ENCODE measurements at places on chromosomes 12 and 14. TPM values are rescaled to one million over a fixed set of nuclear protein-coding genes. Genes with fewer than 3 reads are reported as not detected.

DNA sequence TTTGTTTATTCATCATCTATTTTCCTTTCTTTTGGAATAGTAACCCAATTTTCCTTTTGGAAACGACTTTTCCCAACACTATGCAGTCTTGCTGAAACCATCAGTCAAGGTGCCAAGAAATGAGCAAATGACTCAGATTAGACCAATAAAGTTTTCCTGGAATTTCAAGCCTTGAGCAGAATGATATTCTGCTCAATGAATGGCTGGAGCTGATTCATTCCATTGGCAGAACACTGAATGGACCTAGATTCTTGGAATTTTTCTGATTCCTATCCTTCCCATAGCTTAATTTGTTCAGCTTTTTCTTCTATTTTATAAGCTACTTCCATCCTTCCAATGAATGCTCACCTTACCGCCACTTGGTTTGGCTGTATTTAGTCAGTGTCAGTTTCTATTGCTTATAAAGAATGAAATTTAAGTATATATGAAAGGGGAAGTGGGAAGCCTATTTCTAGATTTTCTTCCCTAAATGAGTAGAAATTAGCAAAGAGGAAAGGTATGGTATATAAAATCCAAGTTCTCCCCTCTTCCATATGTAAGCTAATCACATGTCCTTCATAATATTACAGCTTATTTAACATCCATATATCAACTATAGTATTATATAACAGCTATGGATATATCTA, 89.0 kb downstream of the C14orf39 start:
- no peaks in the 10 kb centered on the region for H3K4me1 ChIP-seq
- no peak overlapping the region for H3K4me3 ChIP-seq
- H3K27ac ChIP-seq, result no peak overlapping the region
- H3K36me3 ChIP-seq, result no peaks in the 10 kb centered on the region

DNA sequence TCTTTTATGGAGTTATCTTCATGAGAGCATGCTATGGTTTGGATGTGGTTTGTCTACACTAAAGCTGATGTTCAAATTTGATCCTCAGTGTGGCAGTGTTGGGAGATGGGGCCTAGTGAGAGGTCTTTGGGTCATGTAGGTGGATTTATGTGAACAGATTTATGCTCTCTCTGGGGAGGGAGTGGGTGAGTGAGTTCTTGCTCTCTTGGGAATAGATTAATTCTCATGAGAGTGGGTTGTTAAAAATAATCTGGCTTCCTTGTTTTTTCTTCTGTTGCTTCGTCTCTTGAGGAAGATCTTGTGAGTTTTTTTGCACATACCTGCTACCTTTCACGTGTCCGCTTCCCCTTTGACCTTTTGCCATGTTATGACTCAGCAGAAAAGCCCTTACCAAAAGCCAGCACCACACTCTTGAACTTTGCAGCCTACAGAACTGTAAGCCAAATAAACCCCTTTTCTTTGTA, 20.5 kb downstream of the DERA start:
- no peak overlapping the region for H3K27ac ChIP-seq
- no peaks in the 10 kb centered on the region for H3K27me3 ChIP-seq
- H3K36me3 ChIP-seq, result no peaks in the 10 kb centered on the region
- no peak overlapping the region for H3K4me3 ChIP-seq
- peaks cover 3% of the 10 kb centered on the region for H3K4me1 ChIP-seq
- DNase-seq, result no peak

DNA sequence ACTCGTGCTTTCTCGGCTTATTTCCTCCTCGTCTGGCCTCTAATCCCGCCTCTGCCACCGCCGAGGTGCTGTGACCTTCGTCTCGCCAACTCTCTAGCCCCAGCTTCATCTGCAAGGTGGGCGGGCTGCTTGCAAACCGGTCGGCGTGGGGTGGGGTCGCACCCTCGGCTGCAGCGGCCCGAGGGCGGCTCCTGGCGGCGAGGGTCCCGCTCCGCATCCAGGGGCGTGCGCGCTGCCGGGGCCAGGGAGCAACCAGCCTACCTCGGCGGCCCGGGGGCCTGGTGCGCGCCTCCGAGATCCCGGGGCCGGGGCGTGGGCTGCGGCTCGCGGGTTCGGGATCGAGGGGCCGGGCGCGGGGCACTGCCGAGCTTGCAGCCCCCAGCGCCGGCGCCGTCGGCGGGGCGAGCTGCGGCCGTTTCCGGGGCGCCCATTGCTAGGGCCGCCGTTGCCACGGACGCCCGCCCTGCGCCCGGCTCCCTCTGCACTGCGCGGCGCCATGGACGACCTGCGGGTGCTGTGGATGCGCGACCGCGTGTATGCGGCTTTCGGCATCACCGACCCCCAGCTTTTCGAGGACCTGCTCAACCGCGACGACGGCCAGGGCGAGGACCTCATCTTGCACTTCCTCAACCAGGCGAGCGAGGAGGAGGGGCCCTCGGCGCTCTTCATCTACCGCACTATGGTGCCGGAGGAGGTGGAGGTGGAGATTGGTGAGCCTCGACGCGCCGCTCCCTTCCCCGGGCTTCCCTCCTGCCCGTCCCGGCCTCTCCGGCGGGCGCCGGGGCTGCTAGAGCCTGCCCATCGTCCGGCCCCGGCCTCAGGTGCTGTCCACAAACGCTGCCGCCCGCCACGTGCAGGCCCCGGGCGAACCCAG, at the start of gene DNAH10:
TSS of gene DNAH10 (plus strand) at position 461 of the 874 bp plus-strand sequence. CDS start at position 497, 36 bp downstream.
- H3K27me3 ChIP-seq, result no peaks in the 10 kb centered on the region
- no peak for DNase-seq
- peaks cover 9% of the 10 kb centered on the region for H3K36me3 ChIP-seq
- H3K4me1 ChIP-seq, result peaks cover 14% of the 10 kb centered on the region
- no peak within 1 kb of the TSS for H3K27ac ChIP-seq

DNA sequence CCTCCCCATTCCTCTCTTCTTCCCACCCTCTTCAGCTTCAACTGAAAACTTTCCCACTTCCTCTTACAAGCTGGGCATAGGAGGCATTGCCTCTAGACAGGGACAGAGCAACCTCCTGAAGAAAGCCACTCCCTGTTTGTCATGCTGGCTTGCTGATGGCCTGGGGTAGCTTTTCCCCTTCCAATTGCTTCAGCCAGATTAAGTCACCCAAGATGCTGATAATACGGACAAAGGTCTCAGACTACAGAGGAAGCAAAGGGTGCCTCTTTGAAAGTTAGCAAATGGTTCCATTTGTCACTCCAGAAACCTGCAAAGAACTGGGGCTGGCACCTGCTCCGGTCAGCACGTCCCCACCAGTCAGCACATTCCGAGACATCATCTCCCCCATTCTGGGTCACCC, 6.0 kb downstream of the KRT2 start:
- H3K27me3 ChIP-seq, result peaks cover 4% of the 10 kb centered on the region
- H3K4me1 ChIP-seq, result peaks cover 22% of the 10 kb centered on the region
- H3K27ac ChIP-seq, result no peak overlapping the region
- DNase-seq, result no peak

ISCU gene
- 146 TPM for total RNA-seq

DNA sequence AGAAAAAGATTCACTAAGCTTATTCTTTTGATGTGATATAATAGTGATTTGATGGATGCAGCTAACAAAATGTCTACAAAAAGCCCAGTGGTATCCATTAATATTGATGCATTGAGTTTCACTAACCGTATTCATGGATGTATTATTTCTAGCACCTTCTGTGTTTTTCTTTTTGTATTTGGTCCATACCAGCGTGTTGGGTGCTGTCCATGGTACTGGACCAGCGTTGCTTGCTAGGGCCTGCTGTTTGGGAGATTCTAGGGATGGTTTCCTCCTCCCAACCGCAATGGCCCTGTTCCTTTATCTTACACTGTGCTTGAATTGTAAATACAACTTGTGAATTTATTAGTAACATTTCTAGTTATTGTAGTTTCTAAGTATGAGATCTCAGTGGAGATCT, 31.7 kb downstream of the ANO4 start:
- H3K4me3 ChIP-seq, result no peak overlapping the region
- no peaks in the 10 kb centered on the region for H3K27me3 ChIP-seq
- no peak overlapping the region for H3K27ac ChIP-seq
- H3K4me1 ChIP-seq, result no peaks in the 10 kb centered on the region
- no peaks in the 10 kb centered on the region for H3K36me3 ChIP-seq
- no peak for DNase-seq

- peaks cover 4% of the 10 kb centered on the region for H3K4me1 ChIP-seq
- H3K4me3 ChIP-seq, result no peak overlapping the region
- H3K36me3 ChIP-seq, result no peaks in the 10 kb centered on the region
- no peaks in the 10 kb centered on the region for H3K27me3 ChIP-seq
These were observed 80.6 kb upstream of the GTF2A1 start for GRCh38 chr14:81301371-81301770.

DNA sequence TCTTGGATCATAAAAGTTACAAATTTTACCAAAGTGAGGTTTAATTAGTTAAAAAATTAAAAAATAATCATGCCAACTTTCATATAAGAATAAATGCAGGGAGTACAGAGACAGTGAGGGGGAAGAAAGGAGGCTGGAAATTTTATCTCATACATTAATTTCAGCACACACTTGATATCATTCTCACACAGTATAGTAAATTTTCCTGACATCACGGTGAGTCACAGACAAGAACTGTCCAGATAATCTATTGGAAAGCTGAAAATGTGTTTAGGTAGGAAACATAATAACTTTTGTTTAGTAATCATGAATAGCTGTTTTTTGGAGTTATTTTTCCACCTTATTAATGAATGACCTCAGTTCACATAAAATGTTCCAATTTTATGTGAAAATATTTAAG, 1204.8 kb downstream of the GALC start:
- no peak overlapping the region for H3K4me3 ChIP-seq
- H3K4me1 ChIP-seq, result no peaks in the 10 kb centered on the region
- no peak overlapping the region for H3K27ac ChIP-seq
- no peak for DNase-seq
- H3K36me3 ChIP-seq, result no peaks in the 10 kb centered on the region
- no peaks in the 10 kb centered on the region for H3K27me3 ChIP-seq

- peaks cover 5% of the 10 kb centered on the region for H3K4me1 ChIP-seq
- H3K4me3 ChIP-seq, result no peak overlapping the region
- H3K27me3 ChIP-seq, result peaks cover 31% of the 10 kb centered on the region
- no peaks in the 10 kb centered on the region for H3K36me3 ChIP-seq
These were observed 13.9 kb upstream of the MYL2 start for GRCh38 chr12:110934093-110934852.

DNA sequence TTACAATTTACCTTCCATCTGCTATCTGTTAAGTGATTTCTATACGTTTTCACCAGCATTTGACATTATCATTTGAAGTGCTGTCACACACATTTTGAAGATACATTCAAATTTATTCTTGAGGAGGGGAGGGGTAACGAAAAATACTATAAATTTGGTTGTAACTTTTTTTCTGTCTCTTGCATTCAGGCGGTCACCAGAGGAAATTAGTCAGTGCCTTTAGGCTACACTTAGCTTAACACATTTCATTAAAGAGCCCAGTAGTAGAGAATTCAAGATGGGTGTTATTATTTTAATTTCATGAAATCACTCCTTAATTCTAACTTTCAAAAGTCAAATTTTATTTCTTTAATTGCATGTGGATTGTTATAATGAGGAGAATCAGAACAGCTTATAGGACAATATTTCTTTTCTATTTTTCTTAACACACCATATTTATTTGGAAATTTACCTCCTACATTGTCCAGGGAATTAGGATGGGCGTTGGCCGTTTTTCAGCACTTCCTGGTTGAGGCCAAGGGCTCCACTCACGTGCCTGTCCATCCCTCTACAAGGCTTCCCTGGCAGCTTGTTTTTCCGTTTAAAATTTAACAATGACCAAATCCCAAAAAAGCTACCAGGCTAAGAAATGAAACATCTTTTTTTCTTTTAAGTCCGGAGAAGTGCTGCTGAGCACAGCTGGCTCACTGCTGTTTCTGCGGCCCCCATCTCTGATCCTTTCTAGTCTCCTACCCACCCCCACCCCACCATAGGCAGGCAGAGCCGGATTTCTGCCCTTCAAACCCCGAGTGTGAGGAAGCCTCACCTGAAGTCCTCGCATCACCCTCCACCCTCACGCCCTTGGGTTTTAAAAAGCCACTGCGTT, 1.1 kb upstream of the FAR2 start:
- peaks cover 4% of the 10 kb centered on the region for H3K27me3 ChIP-seq
- peak overlapping the region; percentile 83 for H3K27ac ChIP-seq
- peak; percentile 80 for DNase-seq
- H3K4me1 ChIP-seq, result peaks cover 33% of the 10 kb centered on the region
- H3K36me3 ChIP-seq, result no peaks in the 10 kb centered on the region

GRCh38 chr12:27965411-27965810, 7.1 kb downstream of the PTHLH start:
- H3K36me3 ChIP-seq, result no peaks in the 10 kb centered on the region
- H3K4me1 ChIP-seq, result peaks cover 20% of the 10 kb centered on the region
- DNase-seq, result no peak
- H3K27ac ChIP-seq, result no peak overlapping the region
- no peak overlapping the region for H3K4me3 ChIP-seq

DNA sequence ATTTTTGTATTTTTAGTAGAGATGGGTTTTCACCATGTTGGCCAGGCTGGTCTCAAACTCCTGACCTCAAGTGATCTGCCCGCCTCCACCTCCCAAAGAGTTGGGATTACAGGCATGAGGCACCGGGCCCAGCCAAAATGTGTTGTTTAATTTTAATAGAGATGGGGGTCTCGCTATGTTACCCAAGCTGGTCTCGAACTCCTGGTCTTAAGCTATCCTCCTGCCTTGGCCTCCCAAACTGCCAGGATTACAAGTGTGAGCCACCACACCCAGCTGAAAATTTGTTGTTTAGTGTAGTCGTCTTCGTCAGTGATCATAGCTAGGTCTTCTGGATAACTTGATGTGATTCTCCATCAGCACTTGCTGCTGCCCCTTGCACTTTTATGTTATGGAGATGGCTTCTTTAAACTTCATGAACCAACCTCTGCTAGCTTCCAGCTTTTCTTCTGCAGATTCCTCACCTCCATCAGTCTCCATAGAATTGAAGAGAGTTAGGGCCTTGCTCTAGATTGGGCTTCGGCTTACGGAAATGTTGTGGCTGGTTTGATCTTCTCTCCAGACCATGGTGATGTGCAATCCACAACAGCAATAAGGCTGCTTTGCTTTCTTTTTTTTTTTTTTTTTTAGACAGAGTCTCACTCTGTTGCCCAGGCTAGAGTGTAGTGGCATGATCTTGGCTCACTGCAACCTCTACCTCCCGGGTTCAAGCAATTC, 13.0 kb downstream of the ISCU start:
- H3K4me3 ChIP-seq, result no peak overlapping the region
- peaks cover 6% of the 10 kb centered on the region for H3K4me1 ChIP-seq

GRCh38 chr14:39006721-39007410, 96.2 kb downstream of the SEC23A start:
- no peaks in the 10 kb centered on the region for H3K27me3 ChIP-seq
- DNase-seq, result no peak
- H3K36me3 ChIP-seq, result no peaks in the 10 kb centered on the region
- H3K4me1 ChIP-seq, result no peaks in the 10 kb centered on the region
- H3K27ac ChIP-seq, result no peak overlapping the region

Data from suprapubic skin (tissue), 4 donors.